Left cardiac atrium (tissue), 4 donors: ENCODE measurements at places on chromosomes 3 and 15. TPM values are rescaled to one million over a fixed set of nuclear protein-coding genes. Genes with fewer than 3 reads are reported as not detected.

- no peak for DNase-seq
These were observed 46.4 kb downstream of the ZNF106 start for GRCh38 chr15:42444415-42445063.

DAZL gene
- not detected for total RNA-seq

DNA sequence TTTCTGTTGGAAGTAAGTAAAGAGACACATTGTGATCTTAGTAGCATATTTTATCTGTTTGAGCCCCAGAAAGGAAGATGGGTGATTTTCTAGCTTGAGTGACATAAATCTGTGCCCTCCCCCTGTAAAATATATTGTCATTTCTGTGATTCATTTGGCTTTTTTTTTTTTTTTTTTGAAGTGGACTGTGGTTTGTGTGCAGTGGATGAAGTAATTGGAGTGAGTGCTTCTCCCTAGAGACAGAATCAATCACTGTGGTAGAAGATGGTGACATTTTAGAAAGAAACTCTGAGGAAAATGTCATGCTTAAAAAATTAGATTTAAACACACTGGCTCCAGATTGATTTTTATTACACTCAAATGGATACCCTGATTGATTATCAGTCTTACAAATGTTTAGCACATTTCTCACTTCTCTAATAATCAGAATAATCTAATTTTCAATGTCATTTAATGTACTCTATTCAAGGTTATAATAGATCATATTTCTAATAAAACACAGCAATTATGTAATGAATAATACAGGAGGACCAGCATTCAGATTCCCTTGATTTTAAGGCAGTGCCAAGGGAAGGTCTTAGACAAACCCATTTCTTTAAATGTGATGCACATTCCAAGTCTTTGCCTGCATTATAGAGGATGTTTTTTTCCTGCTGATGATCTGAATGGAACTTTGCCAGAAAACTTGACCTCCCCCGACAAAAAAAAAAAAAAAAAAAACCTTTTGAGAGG lies 116.6 kb downstream of the TOP2B start:
- DNase-seq: no peak

CCR9 gene
- not detected for total RNA-seq

- no peak for DNase-seq
These were observed 12.2 kb upstream of the HES1 start for GRCh38 chr3:194123726-194124125.

- DNase-seq: no peak
These were observed 371.4 kb downstream of the ROBO2 start for GRCh38 chr3:77411334-77411733.

GRCh38 chr3:111862974-111863373 lies 3.9 kb downstream of the PHLDB2 start:
- DNase-seq: no peak

DNA sequence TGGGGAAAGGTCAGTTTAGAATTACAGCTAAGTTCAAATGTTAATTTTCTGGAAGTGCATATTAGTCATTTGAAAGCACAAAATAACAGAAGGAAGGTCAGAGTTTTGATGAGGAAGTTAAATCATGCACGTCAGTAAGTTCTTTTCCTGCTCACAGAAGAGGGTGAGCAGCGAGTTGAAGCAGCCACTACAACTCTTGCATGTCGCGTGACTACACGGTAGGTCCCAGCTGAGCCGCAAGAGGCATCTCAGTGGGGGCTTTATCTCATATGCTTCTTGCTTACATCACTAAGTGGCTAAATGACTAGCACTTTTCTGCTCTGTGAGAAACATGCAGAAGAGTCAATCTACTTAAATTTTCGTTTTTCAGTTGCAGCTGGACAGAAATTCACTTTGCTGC lies 21.3 kb upstream of the SEC62 start:
- DNase-seq: no peak

DNA sequence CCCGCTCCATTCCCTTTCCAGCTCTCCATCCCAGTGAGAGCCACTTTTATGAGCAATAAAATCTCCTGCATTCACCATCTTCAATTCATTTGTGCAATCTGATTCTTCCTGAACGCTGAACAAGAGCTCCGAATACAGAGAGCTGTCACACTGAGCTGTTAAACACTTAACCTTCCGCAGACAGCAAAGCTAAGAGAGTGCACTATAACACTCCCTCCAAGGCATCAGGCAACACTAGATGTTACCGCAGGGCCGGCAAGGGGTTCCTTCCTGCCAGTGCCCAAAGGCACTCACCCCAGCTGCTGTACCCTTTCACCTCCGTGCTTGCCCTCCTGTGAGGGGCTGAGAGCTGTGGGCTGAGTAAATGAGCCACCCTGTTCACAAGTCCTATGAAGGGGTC lies 85.6 kb downstream of the BCHE start:
- DNase-seq: no peak

DNA sequence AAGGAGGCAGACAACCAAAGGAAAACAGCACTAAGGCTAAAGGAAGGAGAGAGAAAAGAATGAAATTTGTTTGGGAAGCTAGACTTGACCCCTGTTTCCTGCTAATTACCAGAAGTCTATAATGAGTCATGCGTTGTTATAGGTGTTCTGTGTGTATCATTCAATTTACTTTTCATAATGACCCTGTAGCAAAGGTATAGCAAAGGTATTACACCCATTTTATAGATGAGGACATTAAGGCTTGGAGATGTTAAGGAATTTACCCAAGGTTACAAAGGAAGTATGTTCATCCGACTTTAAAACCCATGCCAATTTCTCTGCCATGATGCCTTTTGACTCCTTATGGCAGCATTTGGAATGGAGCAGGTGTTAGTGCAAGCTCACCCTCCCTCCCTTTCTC lies 54.9 kb downstream of the RAP2B start:
- no peak for DNase-seq

DNA sequence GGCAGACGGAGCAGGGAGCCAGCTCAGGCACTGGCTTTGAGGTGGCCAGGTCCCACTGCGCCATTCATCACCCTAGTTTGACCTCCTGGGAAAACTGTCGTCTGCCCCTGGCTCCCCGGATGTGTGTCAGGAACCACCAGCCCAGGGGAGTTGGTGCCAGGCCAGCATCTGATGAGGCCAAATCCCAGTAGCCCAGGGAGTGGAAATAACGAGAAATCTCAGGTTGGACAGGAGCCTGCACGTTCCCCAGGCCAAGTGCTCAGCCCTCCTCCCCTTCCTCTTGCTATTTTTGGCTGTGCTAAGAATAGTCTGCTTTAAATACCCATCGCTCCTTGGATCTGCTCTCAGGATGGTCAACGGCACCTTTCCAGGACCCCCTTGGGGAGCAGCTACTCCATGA lies 93.1 kb upstream of the RPL32 start:
- peak; percentile 79 for DNase-seq

DNA sequence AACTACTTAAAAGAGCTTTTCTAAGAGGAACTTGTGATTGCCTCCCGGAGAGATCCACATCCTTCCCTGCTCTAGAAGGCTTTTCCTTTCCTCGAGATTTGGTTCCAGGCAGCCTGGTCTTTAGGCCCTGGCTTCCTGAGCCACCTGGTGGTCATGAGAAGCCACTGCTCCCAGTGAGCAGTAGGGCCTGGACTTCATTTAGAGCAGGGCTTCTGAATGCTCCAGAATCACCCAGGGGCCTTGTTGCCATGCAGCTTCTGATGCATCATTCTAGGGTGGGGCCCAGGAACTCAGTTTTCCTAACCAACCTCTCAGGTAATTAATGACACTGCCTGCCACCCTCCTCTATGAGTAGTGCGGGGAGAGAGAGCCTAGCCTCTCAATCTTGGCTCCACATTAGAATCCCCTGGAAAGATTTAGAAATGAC lies 29.6 kb downstream of the PSMD6 start:
- DNase-seq: peak; percentile 70

SOX2 gene
- total RNA-seq: 0.21 TPM
